ENCODE measurements at places on chromosomes 5 and 9. TPM values are rescaled to one million over a fixed set of nuclear protein-coding genes. Genes with fewer than 3 reads are reported as not detected.

IFNA16 gene
- not detected for total RNA-seq

- DNase-seq, result no peak
Observed at GRCh38 chr9:22838266-22838665, 391.6 kb downstream of the DMRTA1 start.

RANBP17 gene
- 7.3 TPM for total RNA-seq

NR5A1 gene
- not detected for total RNA-seq

DNA sequence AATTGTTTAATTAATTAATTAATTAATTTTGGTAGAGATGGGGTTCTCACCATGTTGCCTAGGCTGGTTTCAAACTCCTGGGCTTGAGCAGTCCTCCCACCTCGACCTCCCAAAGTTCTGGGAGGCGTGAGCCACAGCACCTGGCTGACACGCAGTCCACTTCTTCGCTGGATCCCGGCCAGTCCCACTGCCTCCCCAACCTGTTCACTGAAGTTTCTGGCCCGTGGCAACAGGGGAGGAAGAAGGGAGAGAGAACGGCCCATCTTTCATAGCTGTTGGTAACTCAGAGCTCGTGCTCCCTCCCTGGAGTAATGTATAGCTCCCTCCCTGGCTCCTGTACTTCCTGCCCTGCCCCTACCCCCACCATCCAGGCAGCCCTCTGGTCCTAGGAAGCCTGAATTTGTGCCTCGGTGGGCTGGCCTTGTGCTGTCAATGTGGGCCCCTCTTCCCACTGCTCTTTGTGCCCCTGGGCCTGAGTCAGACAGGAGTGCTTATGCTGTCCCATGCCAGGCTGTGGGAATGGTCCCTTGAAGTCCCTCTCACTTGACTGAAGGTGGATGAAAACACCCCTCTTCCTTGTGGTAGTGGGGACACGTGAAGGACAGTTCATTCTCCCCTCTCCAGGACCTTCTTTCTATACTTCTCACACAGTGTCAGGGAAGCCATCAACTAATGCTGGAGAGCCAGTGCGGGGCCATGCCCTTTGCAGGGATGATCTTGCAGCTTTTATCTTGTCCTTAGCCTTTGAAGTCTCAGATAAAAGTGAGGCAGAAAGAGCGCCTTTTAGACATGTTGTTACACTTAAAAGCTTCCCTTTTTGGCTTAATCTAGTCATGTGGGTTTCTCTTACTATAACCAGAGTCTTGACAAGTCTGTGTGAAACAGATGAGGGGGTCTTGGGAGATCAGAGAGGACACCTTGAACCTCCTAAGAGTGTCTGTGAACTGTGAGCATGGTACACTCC is 38.1 kb downstream of the ANGPTL2 start:
- no peak for DNase-seq

DNA sequence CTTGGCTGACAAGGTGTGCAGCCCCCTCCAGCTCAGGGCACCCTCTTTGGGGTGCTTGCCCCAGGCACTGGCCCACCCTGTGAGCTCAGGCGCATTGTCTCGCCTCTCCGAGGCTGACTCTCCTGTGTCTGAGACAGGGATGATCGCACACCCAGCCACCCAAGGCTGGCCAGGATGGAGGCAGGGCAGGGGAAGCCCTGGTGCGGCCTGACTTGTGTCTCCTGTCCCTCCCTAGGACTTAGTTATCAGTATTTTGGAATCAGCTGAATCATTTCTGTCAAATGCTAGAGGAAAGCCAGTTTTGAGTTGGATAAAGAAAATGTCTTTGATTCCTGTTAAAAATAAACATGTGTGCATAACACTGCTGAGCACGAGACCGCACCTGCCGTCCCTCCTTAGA is 2.5 kb upstream of the DBH start:
- no peak for DNase-seq

DNA sequence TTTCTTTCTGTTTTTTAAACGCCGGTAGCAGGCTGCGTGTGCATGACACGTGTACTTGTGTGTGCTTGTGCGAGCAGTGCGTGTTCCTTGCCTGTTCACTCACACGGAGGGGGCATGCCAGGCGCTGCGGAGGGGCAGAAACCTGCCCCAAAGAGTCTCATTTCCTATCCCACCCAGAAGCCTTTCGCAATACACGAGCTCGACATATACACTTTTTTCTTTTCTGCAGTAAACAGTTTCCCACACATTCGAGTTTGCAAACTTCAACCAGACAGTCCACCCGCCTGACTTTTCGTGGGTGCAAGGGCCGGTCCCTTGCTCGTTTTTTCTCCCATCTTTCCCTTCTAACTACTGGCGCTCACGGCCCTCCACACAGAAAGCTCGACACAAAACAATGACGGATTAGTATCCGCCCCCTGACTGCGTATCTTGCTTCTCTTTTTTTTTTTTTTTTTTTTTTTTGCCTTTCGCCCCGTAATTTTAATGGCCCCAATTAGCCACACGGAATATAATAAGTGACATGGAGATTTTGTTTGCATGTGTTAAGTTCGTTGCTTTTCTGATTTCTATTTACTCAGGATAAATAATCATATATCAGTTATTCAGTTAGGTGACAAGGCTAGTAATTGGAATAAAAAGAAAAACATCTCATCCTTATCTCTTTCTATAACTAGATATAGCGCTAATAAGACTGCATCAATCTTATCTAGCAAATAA is 5.3 kb upstream of the OTP start:
- no peak for DNase-seq

DNA sequence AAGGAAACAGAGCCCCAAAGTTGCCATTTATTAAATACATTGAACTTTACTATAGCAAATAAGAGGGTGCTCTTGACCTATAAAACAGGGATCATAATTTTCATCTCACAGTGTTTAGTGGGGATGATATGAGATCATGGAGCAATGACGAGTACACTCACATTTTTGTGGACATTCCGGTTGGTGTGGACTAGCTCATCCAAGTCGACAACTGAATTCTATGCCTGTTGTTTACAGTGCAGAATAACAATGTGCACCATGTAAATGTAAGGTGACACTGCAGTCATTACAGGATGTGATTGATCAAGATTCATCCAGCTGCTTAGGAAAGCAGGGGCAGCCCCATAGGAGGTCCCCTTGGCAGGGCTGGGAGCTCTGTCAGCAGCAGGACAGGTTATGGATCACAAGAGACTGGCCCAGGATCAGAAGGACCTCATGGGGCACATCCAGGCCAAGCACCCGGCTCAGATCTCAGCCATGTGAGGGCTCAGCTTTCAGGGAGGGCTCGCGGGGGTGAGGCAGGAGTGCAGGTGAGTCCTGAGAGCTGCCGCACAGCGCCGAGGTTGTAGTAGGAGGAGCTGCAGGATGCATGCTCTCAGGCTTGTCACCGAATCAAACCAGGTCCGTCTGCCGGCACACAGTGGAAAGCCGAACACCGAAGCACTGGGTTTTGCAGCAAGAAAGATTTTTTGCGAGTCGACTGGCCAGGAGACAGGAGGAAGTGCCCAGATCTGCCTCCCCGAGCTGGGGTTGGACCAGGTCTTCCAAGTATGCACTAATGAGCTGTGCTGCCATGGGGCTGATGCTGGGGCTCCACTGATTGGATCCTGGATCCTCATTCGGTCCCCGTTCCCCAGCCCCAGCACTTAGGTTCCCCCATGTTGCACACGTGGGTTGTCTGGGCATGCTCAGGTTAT is 28.2 kb downstream of the MRPL36 start:
- no peak for DNase-seq

TNFSF8 gene
- total RNA-seq, result 0.91 TPM

Data from left cardiac atrium (tissue), 4 donors.